ENCODE measurements at places on chromosomes 2 and 18.

DNA sequence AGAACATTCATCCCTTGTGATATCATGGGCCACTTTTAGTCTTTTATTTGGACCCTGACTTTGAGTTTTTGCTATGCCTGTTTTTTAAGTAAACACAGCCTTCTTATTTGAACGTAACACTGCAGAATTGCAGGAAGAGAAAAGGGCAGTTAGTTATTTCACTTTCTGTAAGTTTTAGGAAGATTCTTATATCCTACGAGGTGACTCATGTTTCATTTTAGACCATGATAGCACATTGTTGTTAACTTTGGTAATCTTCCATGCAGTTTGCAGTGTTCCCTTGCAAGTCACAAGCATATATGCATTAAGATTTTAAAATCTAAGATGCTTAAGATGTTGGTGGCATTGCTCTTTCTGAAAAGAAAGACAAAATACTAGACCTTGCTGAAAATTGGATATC, 128.6 kb upstream of the EPC2 start:
- DNase-seq = no peak

- no peak for DNase-seq
Measured at GRCh38 chr2:170711774-170712652, 3.1 kb upstream of the SP5 start.

DNA sequence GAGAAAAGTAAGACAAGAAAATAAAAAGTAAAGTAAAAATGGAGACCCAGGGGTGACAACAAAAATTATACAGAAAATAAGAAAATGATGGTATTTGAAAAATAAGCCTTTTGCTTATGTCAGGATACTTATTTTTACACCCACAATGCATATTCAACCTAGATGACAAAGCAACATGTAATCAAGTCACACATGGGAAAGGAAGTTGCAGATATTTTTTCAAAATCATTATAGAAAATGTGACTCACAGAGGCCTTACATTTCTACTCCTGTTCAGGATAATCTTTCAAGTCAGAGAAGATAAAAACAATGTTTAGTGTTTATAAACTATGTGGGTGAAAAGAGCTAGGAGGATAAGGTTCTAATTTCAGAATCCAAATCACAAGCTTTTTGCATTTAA, 275.3 kb upstream of the UBE2E3 start:
- no peak for DNase-seq

- no peak for DNase-seq
Measured at GRCh38 chr18:10022365-10022764, 108.5 kb downstream of the VAPA start.

- DNase-seq = no peak
Measured at GRCh38 chr2:65300134-65300760, 72.6 kb downstream of the ACTR2 start.

DNA sequence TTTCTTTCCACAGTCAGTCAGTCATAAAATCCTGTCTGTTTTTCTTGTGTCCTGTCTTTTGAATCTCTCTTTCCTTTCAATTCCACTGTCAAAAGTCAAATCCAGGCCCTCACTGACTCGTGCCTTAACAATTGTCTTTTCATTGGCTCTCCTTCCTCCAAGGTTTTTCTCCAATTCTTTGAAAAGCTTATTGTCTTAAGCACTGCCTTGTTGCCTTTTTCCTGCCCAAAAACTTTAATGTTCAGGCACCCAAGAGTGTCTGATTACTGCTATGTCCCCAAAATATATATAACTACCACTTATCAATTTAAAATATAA, 13.9 kb upstream of the SULT1C4 start:
- DNase-seq = no peak

GRCh38 chr2:26615860-26616705, 25.1 kb downstream of the CIB4 start:
- no peak for DNase-seq

GRCh38 chr2:239600650-239601049, 199.8 kb upstream of the HDAC4 start:
- no peak for DNase-seq

- no peak for DNase-seq
Measured at GRCh38 chr2:201064797-201065329, 6.6 kb downstream of the HYCC2 start.

- no peak for DNase-seq
Measured at GRCh38 chr18:74183130-74183529, 34.8 kb downstream of the TIMM21 start.

GRCh38 chr2:241673797-241674725, 12.6 kb downstream of the DTYMK start:
- DNase-seq = no peak

DNA sequence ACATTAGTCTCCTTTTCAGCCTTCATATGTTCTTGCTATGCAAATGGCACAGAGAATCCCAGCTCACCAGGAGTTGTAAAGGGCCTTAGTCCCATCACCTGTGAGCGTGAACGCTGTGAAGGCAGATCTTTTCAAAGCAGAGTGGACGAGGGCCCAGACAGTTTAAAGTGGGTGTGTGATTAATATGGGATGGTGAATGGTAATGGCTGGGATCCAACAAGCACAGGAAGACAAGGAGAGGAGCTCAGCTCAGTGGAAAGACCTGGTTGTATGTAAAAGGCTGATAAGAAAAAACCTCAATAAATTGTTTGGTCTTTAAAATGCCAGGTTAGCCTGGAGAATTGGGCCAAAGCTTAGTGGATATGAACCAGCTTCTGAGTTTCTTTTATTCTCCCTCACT, 326.2 kb downstream of the NYAP2 start:
- no peak for DNase-seq

DNA sequence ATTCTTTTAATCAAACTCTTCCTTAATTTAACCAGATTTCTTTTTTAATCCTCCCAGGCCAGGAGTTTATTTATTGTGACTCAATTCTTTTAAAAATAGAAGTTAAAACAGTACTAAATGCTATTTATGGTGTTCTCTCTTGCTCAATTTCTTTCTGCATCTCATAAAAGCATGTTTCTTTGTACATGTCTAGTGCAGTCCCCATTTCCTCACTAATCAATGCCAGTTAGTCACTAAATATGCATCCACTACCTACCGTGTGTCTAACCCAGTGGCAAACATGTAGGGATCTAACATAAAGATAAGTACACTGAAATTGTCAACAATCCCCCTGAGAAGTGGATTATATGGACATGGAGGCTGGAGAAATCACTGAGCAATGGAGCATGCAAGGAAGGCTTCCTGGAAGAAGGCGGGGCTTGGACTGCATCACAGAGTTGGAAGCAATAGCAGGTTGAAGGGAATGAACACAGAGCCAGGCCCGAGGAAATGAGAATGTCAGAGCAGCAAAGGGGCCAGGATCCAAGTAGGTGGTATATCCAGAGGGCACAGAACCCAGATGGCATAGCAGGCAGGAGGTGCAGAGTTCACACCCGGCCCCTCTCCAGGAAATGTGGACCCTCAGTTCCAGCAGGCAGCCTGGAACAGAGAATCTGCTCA, 105.3 kb upstream of the FOSL2 start:
- DNase-seq = no peak

- DNase-seq = no peak
Measured at GRCh38 chr2:72027426-72028161, 120.1 kb downstream of the CYP26B1 start.

- no peak for DNase-seq
Measured at GRCh38 chr2:134146161-134146560, 107.7 kb upstream of the MGAT5 start.

DNA sequence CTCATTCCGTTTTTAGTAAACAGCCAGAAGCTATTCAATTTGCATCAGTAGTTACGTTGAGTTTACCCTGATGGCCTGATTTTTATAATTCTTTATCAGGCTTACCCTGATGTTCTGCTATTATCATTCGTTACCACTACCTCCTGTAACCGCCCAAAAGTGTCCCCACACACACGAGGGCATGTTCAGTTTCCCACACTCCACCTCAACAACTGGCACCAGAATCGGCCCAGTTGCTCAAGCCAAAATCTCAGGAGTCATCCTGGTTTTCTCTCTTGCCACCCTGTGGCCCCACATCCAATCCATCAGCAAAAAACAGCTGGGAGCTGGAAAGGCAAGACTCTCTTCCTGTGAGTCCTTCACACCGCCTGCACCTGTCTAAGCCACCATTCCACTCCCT, 102.9 kb upstream of the RAB6C start:
- DNase-seq = no peak

DNA sequence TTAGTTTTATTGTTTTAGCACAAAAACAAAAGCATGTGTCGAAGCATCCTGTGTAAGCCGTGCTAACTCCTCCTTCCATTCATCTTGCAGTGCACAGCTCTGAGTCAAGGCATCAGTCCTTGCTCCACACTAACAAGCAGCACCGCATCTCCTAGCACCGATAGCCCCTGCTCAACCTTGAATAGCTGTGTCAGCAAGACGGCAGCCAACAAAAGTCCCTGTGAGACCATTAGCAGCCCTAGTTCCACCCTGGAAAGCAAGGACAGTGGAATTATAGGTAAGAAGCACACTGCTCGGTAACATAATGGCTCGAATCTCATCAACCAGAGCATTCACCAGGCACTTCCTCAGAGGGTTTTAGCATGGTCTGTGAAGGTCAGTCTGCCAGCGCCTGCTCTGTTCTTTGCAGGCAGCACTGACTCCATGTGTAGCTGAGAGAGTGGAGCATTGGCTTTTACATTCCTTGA, 136.2 kb downstream of the WDSUB1 start:
- no peak for DNase-seq

DNA sequence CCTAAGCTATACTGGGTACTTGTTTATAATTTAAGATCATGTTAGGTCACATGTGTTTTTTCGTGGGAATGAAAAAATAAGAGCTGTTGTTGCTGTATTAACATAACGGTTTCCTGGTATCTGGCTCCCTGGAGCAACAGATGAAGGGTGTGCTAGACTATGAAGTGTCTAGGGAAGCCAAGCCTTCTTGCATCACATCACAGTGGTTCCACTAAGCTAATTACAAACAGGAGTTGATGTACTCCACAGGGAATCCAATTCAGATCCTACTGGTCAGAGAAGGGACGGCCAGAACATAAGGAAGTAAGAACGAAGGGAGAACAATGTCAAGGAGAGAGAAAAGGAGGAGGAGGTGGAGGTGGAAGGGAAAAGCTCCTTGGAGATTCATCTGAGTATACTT, 193.0 kb upstream of the CYP26B1 start:
- DNase-seq = no peak

All from CD4-positive, alpha-beta T cell treated with Interleukin-6 at 100 ng/mL for 8 hours (primary cell).